Suppressor macrophage treated with lipopolysaccharide for 4 hours (primary cell): ENCODE measurements at places on chromosomes 12 and 14.

DNA sequence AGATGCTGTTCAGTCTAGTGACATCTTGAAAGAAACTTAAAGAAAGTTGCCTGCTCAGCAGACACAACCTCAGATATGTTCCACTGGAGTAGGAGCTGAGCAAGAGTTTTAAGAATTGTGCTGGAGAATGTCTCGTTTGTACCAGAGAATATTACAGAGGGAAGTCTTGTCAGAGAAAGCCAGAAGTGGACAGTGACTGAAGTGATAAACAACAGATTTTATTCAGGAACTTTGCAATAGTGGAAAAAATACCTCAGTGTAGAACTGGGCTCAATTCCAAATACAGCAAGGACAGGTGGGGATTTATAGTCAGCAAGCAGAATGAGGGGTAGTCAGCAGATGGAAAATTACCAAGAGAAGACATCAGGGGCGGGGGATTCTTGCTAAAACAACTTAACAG lies 18.6 kb downstream of the ZDHHC17 start:
- no peak for DNase-seq

DNA sequence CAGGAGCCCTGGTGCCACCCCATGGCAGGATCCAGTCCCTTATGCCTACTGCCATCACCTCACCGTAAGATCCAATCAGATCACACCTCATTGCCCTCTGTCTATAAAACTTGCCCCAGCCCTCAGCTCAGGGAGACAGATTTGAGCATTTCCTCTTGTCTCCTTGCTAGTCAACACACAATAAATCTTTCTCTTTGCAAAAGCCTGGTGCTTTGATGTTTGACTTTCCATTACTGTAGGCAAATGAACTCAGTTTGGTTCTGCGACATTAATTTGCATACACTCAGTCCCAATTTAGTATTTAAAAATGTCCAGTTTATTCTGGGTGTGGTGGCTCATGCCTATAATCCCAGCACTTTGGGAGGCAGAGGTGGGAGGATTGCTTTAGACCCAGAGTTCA lies 188.4 kb downstream of the AEBP2 start:
- no peak for DNase-seq

GRCh38 chr12:107344035-107344808 lies 250.9 kb upstream of the CRY1 start:
- no peak for DNase-seq

- no peak for DNase-seq
These were observed 349.0 kb upstream of the NAV3 start for GRCh38 chr12:77481687-77482086.

DNA sequence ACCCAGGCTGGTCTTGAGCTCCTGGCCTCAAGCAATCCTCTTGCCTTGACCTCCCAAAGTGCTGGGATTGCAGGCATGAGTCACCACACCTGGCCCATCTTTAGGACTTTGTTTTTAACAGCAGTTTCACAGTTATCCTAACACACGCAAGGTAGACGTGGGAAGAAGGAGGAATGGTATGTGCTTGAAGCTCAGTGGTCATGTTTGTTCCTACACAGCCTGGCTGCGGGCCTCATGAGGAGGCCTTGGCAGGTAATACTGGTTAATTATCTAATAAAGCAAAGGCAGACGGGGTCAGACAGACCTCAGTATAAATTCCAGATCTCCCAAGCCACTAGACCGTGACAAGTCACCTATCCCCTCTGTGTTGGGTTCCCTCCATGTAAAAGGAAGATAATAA lies 271.8 kb downstream of the PCNX1 start:
- no peak for DNase-seq

GRCh38 chr14:99745307-99745951 lies 47.8 kb upstream of the EML1 start:
- no peak for DNase-seq

- no peak for DNase-seq
These were observed 1153.5 kb downstream of the AACS start for GRCh38 chr12:126218697-126219096.

DNA sequence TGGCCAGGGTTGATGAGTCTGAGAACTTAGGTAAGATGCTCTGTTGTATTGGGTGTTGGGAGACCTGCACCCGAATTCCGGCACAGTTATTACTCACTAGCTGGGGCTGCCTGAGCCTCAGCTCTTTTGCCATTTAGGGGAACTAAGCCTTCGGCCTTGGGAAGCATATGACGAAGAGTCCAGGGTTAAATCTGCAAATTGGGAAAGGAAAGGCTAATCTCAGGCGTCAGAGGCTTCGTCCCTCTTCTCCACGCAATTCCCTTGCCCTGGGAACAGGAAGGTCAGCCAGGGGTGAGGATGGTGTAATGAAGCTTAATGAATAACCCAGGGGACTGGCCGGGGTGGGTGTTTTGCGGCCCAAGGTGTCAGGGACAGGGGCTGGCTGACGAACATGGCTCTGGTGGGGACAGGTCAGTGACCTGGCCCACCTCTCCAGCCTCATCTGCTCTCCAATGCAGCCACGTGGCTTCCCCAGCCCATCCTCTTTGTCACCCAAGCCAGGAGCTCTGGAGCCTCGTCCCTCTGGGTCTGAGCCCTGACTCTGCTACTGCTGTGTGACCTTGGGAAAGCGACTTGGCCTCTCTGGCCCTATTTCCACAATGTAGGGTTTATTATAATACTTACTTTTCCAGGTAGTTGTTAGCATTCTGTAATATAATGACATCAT lies 3.8 kb upstream of the SDSL start:
- peak; percentile 97 for DNase-seq

DNA sequence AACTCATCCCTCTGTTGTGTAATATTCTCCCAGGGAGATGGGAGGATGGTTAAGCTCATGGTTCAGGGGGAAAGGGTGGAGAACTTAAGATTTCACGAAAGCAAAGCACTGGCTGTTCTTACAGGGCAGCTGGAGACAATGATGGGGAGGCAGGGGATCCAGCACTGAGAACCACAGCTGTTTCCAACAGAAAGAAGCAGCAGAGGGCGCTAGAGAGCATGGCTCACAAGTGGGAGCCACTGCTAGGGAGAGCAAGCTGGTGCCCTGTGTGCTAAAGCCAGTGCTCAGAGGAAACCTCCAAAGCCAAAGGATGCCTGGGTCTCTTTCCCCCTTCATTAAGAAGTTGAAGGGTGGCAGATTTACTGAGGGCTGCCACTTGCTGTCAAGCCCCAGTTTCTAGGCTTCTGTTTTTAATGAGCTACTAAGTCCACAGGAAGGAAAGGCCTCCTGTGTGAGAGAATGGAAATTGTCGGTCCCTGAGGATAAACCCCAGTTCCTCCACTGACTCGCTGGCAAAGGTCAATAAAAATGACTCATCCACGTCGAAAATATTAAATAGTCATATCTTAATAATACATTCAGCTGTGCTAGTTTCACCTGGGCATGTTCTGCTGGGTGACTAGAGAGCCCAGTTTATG lies 199.7 kb downstream of the ANO2 start:
- peak; percentile 68 for DNase-seq

DNA sequence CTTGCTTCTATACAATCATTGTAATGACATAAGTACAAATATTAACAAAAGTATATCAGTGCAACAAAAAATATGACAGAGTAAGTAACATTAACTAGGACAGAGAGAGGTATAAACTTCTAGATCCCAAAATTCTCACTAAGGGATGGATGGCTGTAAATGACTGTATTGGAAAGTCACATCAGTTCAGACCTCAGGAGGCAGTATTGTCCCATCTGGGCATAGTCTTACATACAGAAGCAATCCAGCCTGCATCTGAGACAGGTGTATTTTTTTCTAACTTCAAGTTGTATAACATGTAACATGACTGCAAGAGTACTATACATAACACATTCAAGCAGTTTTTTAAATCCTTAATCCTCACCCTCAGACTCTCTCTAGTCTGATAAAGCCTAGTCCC lies 99.0 kb downstream of the GARIN6 start:
- no peak for DNase-seq

DNA sequence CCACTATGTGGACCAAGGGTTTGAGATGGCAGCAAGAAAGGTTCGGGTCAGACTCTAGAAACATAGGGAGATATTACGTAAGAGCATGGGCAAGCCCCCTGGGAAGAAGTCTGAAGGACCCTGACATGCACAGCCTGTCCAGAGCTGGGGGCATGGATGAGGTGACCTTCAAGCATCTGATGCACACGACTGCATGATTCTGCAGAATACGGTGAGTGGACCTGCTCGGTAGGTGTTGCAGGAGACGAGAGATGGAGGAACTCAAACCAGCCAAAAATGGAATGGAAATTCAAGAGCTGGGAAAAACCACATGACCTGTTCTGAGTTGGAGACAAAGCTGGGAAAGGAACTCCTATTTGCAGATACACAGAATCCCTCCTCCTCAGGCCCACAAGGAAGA lies 43.6 kb downstream of the ANO2 start:
- no peak for DNase-seq

DNA sequence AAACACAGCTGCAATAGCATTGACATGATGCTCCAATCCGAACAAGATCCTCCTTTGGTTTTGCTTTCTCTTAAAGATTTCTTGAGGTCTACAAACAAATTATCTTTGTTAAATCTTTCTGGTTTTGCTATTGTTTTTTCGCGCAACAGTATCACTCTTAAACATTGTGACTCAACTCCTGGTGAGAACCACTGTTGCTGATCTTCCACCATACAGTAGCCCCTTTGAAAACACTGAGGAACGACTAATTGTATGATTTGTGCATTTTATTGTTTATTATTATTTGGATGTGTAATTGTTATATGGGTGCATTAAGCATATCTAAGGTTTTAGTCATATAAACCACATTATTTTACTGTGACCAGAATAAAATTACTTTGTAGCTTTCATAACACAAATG lies 282.8 kb downstream of the EGLN3 start:
- no peak for DNase-seq

DNA sequence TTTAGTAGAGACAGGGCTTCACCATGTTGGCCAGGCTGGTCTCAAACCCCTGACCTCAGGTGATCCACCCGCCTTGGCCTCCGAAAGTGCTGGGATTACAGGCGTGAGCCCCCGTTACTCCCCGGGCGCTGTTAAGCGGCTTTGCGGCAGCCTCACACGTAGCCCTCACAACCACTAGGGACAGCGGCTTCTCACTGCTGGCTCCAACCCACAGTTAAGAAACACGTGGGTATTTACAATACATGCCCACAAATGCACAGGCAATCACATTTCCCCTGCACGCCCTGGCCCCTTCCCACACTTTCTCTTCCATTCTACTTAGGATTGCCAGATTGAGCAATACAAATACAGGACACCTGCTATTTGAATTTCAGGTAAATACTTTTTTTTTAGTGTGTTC lies 37.0 kb upstream of the EIF5 start:
- DNase-seq = no peak

DNA sequence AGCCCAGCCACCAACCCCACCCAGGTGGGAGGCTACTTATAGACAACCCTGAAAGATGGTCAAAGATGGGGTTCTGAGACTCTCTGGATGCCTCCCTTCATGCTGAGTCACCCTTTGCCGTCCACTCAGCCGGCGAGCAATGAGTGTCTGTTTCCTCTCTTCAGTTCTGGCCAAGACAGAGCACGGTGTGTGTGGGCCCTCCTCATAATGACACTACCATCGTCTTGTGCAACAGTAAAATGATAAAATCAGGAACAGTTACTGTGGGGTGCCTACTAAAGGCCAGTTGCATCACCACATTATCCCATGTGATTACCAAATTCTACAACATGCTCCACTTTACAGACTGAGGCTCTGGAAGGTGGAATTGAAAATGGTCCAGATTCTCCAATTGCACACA lies 7.0 kb upstream of the BDKRB1 start:
- DNase-seq = peak; percentile 80

GRCh38 chr12:101407049-101407435 lies 530 bp downstream of the ARL1 start:
- no peak for DNase-seq

DNA sequence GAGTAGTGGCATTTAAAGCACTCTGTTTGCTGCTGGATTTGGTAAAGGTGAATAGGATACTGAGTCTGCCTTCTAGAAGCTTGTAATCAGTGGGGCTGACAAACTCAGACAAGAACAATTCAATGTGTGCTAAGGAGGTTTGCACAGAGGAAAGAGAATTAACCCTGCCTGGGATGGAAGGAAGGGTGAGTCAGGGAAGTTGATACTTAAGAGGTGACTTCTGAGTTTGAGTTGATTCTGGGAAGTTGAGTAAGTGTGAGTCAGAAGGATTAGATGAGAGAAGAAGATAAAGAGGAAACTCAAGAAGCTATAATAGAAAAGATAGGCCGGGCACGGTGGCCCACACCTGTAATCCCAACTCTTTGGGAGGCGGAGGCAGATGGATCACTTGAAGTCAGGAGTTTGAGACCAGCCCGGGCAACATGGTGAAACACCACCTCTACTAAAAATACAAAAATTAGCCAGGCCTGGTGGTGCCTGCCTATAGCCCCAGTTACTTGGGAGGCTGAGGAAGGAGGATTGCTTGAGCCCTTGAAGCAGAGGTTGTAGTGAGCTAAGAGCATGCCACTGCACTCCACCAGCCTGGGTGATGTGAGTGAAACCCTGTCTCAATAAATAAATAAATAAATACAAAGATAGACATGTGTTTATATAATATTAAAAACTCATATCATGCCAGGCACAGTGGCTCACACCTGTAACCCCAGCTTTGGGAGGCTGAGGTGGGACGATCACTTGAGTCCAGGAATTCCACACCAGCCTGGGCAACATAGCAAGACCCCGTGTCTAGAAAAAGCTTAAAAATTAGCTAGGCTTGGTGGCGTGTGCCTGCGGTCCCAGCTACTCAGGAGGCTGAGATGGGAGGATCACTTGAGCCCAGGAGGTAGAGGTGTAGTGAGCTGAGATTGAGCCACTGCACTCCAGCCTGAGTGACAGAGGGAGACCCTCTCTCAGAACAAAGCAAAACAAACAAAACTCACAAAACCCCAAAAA lies 126.8 kb upstream of the CPM start:
- DNase-seq = peak; percentile 79

- no peak for DNase-seq
These were observed 1081.5 kb downstream of the VRK1 start for GRCh38 chr14:97878727-97879126.

GRCh38 chr12:99261256-99261655 lies 386.3 kb upstream of the GARIN6 start:
- no peak for DNase-seq

GRCh38 chr14:95507701-95508103 lies 8.7 kb downstream of the SYNE3 start:
- DNase-seq = no peak

GRCh38 chr12:75476071-75476470 lies 4.5 kb upstream of the GLIPR1 start:
- peak; percentile 70 for DNase-seq

- no peak for DNase-seq
These were observed 96.9 kb downstream of the SLC15A4 start for GRCh38 chr12:128726886-128727285.

DNA sequence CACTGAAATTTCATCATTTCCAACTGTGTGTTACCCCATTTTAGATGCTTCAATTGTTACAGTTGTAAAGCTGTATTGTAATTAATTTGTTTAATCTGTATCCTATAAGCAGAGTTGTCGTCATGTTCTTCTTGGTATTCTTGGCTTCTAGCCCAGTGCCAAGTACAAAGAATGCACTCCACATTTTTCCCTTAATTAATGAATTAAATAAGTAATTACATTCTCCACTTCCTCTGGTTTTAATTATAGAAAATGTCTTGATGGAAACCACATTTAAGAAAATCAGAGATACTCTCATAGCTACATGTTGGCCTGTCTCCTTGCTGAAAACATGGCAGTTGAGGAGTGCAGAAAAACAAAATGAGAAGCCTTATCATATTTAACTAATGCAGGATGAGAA lies 746 bp downstream of the DNAI7 start:
- DNase-seq = no peak
